Trophoblast cell (in vitro differentiated cells and primary cell): ENCODE measurements at places on chromosomes 16 and 17.
A peak's percentile ranks its signal among the peaks of the same experiment; 100 is the strongest.

- H3K27me3 ChIP-seq: peaks cover 60% of the 10 kb centered on the region
- no peaks in the 10 kb centered on the region for H3K36me3 ChIP-seq
- DNase-seq: peak; percentile 17
- peaks cover 4% of the 10 kb centered on the region for H3K4me1 ChIP-seq
- H3K27ac ChIP-seq: no peak overlapping the region
- no peak overlapping the region for H3K4me3 ChIP-seq
Observed at GRCh38 chr17:38572669-38573365, 32.9 kb downstream of the SRCIN1 start.

GRCh38 chr16:74083541-74083940 lies 213.1 kb upstream of the PSMD7 start:
- DNase-seq: no peak
- H3K27ac ChIP-seq: no peak overlapping the region
- H3K4me3 ChIP-seq: no peak overlapping the region
- no peaks in the 10 kb centered on the region for H3K27me3 ChIP-seq
- no peaks in the 10 kb centered on the region for H3K36me3 ChIP-seq
- H3K4me1 ChIP-seq: no peaks in the 10 kb centered on the region

GRCh38 chr16:46862555-46863447 lies 21.4 kb upstream of the GPT2 start:
- no peaks in the 10 kb centered on the region for H3K27me3 ChIP-seq
- H3K4me1 ChIP-seq: peaks cover 13% of the 10 kb centered on the region
- H3K4me3 ChIP-seq: no peak overlapping the region

DNA sequence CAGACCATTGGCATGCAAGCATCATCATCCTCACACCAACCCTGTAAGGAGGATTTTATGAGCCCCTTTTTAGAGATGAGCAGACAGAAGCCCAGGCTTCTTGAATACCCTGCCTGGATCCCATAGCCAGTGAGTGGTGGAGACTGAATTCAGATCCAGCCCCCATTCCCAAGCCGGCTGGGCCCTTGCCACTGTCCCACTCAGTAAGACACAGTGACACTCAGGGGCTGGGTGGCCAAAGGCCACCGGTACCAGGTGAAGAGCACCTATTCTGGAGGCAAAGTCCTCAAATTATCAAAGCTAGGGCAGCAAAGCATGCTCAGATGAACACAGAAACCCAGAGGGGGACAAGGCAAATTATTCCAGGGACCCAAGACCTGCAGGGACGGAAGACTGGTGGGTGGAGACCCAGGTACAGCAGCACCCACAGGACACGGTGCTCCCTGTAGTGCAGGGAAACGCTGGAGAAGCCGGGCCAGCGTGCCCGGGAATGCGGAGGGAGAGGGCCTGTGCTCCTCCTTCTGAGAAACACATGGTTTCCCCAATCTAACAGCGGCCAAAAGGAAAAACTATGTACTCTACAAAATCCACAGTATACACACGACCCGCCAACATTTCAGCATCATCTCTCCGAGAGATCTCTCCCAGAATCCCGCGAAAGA lies 33.2 kb upstream of the CRHR1 start:
- DNase-seq: no peak
- no peaks in the 10 kb centered on the region for H3K4me1 ChIP-seq
- H3K27me3 ChIP-seq: no peaks in the 10 kb centered on the region
- no peak overlapping the region for H3K4me3 ChIP-seq
- no peaks in the 10 kb centered on the region for H3K36me3 ChIP-seq
